Epithelial cell of esophagus (primary cell): ENCODE measurements at places on chromosomes 11 and 22.

GRCh38 chr11:36070213-36070953 lies 126.5 kb downstream of the LDLRAD3 start:
- no peak for DNase-seq

DNA sequence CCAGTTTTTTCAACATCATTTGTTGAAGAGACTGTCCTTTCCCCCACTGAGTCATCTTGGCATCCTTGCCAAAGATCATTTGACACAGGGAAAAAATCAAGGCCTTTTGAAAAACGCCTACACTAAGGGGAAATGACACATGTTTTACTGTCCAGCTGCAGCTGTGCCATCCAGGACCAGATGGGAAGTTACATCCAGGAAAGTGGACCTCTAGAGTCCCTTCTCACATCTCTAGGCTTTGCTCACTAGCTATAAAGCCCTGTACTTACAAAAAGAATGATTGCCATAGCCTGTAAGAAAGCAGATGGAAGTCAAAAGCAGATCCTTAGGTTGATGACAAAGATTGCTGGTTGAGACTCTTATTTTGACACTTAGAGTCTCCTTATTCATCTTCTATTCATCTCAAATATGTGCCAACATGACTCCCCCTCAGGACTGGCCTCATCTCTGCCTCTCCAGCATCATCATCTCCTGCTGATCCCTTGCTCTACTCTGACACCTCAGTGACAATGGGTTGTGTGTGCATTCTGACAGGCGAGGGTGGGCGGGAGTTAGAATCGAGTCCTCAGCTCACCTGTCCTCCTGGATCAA lies 22.8 kb downstream of the OSBP2 start:
- peak; percentile 67 for DNase-seq

GRCh38 chr11:15882876-15883454 lies 473.4 kb downstream of the SOX6 start:
- no peak for DNase-seq

DNA sequence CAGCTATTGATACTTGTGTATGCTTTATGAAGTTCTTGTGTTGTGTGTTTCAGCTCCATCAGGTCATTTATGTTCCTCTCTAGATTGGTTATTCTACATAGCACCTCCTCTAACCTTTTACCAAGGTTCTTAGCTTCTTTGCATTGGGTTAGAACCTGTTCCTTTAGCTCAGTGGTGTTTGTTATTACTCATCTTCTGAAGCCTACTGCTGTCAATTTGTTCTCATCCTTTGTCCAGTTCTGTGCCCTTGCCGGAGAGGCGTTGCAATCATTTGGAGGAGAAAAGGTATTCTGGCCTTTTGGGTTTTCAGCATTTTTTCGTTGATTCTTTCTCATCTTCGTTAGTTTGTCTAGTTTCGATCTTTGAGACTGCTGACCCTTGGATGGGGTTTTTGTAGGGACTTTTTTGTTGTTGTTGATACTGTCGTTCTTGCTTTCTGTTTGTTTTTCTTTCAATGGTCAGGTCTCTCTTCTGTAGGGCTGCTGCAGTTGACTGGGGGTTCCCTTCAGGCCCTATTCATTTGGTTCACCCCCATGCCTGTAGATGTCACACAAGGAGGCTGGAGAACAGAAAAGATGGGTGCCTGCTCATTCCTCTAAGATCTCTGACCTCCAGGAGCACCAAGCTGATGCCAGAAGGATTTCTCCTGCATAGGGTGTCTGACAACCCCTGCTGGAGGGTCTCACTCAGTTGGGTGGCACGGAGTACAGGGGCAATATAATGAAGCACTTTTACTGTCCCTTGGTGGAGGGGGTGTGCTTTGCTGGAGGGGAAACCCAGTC lies 35.9 kb upstream of the MUC15 start:
- no peak for DNase-seq

DNA sequence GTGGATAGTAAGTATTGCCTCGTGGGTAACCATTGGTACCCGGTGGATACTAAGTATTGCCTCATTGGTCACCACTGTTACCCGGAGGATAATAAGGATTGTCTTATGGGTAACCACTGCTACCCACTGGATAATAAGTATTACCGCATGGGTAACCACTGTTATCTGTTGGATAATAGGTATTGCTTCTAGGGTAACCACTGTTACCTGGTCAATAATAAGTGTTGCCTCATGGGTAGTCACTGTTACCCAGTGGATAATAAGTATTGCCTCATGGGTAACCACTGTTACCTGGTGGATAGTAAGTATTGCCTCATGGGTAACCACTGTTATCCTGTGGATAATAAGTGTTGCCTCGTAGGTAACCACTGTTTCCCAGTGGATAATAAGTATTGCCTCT lies 22.6 kb upstream of the NXPE4 start:
- no peak for DNase-seq

DNA sequence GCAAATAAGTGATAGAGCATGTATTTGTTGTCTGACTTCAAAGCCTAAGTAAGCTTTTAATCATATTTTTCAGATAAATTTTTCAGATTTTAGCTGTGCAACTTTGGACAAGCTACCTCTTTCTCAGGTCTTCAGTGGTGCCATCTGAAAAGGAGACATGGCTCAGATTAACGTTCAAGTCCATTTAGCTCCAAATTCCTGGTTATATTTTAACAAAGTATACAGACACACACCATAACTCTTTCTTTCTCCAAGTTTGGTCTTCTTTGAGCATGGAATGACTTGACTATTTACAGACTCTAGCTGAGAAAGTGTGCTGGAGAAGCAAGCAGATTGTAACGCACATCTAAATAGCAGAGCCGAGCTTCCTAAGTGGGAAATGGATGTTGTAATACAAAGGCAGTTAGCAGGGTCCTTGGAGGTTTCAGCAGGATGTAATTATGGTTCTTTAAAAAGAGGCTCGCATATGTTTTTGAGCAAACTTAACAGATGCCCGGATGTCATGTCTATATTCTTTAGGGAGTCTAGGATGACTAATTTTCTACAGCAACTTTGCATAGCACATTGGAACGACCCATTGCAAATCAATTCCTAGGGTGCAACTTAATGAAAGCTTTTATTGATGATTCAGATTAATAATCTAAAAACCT lies 128.1 kb upstream of the E2F8 start:
- no peak for DNase-seq

DNA sequence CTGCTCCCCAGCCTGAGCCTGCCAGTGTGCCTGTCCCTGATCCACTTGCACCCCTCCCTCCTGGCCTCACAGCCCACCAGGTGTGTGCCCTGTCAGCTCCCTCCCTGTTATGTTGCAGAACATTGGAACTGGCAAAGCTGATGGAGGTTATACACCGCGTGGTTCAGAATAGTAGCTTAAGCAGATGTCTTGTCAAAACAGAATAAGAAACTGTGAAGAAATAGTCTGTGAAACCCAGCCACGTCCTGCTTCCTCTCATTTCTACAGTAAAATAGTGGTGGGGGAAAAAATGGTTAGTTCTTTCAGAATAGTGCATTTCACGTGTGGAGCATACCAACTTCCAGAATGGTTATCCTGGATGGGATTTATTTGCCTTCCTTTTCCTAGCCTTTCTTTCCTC lies 161.2 kb upstream of the NAV2 start:
- no peak for DNase-seq

- peak; percentile 91 for DNase-seq
Measured at GRCh38 chr22:42433754-42434682, 1.8 kb upstream of the NFAM1 start.

DNA sequence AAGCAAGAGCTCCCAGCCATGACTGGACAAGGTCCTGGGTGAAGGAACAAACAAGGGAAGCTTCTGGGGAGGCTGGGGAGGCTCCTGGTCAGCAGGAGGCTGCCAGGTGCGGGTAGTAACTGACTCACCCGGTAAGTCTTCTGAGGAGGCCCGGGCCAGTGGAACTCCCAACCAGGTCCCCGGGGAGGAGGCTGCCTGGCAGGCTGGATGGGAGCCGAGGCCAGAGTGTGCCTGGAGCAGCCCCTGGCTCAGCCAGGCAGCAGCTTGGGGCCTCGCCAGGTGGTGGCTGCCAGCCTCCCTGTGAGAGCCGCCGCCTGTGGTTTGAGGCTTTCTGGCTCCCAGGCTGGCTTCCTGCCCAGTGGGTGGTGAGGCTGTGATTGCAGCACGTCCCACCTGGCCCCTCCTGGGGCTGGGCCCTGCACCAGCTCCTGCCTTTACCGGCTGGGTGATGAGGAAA lies 46.2 kb downstream of the IGF2 start:
- DNase-seq, result peak; percentile 90

DNA sequence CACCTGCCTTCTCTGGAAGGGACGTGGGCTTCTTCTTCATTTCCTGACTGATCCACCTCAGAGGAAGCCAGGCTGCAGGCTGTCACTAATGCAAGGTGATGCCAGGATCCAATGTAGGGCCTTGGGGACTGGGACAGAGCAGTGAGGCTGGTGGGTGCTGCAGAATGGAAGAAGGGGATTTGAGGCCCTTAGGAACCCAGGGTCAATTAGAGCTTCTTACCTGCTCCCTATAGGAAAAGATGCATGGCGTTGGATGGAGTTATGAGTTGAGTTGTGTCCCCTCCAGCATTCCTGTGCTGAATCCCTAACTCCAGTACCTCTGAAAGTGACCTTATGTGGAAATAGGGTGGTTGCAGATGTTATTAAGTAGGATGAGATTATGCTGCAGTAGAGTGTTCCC lies 190.4 kb downstream of the MIAT start:
- no peak for DNase-seq

- DNase-seq, result peak; percentile 78
Measured at GRCh38 chr11:75654314-75654713, 14.5 kb downstream of the MAP6 start.

DNA sequence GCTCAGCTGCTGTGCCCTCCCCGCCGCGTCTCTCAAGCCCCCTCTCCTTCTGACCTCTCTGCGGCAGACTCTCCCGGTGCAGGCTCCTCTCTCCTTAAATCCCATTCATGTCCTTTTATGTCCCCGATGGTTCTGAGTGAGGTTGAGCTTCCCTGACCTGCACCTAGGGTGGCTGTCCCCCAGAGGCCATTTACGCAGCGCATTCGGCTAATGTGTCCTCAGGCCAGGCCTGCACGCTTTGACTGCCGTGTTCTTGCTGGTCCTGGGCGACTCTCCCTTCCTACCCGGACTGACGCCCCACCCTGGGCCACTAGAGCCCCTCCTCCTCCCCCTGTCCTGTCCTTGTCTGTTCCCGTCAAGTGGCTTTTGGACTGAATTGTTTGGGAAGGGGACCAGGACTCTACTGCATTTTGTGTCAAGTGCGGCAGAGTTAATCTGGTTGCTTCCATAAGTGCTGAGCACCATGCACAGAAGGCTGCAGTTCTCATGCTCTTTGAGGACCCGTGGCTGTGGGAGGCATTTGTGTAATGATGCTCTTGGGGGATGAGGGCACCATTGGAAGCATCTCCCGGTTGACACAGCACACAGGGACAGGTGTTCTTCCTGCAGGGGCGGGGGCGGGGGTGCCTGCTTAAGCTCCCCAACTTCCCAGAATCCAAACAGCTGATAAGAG lies 37.1 kb downstream of the IGHMBP2 start:
- no peak for DNase-seq

- no peak for DNase-seq
Measured at GRCh38 chr11:100671471-100671870, 15.6 kb upstream of the ARHGAP42 start.

GRCh38 chr11:65779919-65780769 lies 632 bp downstream of the AP5B1 start:
- DNase-seq, result peak; percentile 81

- peak; percentile 30 for DNase-seq
Measured at GRCh38 chr11:90241414-90241813, 18.6 kb upstream of the CHORDC1 start.

DNA sequence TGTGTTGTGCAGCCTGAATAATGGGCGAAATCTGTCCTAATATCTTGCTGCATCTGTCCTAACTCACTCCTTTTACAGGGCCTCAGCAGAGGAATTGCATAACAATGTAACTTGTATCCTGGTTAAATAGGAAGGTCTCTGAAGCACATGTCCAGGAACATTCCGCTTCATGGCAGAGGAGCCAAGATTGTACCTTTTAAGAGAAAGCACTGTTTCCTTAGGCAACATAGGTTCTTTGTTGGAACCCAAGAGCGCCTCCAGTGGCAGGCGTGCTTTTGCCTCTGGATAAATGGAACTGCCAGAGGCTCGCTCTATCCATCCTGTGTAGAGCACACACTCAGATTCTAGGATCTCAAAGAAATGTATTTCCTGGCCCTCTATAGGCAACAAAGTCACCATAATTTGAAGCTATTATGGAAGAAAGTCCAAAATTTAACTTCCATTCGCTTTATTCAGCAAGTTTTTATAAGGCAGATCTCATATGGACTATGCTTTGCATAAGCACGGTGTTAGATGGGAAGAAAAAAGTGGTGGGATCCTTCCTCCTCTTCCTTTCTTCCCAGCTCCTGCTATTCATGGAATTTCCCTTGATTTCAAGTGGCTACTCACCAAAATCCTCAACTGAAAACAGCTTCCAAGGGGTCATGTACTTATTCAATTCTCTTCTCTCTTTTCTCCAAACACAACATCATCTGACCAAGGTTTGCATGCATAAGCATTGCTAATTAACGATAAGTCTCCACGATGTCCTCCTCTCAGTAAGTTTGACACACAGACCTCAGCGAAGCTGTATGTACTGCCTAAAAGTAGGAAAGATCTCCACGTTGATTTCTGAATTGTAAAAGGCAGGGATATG lies at the start of gene BLID:
BLID (minus strand) TSS at position 692 of the 856 bp plus-strand sequence; CDS start at position 399, 293 bp downstream.
- peak; percentile 57 for DNase-seq

DNA sequence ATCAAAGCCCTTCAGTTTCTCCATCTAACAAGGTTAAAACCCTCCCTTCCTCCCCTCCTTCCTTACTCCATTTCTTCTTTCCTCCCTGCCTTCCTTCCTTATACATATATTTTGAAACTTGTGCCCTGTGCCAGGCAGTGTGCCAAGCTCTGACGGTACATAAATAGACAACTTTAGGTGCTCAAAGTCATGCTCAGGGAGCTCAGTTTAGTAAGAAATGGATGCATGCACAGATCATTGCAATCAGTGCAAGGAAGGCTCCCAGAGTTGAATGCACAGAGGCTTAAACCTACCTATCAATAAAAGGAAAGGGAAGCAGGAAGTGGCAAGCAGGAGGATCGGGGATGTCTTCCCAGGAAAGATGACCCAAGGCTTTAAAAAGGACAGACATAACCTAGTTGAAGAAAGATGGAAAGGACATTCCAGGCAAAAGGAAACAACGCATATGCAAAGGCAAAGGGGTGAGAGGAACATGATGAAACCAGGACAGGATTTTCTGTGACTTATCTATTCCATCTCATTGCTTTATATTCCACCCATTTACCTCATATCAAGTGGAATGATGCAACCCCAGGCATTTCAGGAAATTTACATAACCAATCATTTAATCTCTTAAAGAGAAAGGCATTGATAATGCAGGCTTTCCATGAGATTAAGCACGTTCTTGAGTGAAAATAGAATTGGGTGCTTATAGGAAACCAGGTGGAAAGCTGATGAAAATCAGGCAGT lies 13.2 kb downstream of the FZD4 start:
- no peak for DNase-seq

GRCh38 chr11:22555881-22556280 lies 69.7 kb downstream of the FANCF start:
- DNase-seq, result no peak
